ENCODE measurements at places on chromosomes 4 and X.

- no peak for DNase-seq
Measured at GRCh38 chr4:3290476-3290875, 2.3 kb upstream of the RGS12 start.

DNA sequence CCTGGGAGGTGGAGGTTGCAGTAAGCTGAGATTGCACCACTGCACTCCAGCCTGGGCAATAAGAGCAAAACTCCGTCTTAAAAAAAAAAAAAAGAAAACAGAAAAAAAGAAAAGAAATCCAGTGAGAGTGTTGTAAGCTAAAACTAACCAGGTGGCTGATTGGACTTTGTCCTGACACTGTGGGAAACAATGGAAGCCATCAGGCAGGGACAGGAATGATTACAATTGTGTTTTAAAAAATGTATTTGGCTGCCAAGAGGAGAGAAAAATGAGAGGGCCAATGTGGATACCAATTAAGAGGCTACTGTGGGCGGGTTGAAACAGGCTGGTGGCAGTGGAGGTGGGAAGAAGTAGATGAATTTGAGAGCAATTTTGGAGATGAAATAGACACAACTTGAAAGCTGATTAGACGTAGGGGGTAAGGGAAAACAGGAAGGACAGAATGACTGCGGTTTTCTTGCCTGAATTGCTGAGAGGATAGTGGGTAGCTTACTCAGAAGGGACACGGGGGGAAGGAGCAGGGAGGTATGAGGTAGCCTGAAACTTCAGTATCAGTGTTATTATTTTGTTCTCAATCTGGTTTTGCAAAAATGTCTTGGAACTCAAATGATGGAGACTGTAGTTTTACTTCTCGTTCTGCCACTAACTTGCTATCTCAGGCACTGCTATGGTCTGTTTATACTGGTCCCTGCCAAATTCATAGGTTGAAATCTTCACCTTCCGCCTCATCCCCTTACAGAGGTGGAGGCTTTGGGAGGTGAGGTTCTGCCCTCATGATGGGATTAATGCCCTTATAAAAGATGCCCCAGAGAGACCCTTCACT lies 45.6 kb upstream of the CHRNA9 start:
- DNase-seq = no peak

DNA sequence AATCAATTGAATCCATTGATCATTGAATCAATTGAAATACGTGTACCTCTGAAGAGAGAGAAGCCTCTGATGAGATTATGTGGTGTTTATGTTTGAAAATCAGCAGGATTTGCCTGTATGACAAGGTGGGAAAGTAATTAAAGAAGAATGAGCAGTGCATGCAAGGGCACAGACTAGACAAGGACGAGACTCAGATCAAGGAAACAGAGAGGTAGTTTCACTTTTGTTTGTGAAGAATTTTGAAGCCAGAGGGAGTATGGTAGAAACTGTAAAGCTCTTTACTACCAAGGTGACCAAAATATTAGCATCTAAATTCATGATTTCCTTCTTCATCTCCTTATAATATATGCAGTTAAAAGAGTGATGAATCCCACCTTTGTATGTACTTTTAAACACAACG lies 1830.0 kb upstream of the IGFBP7 start:
- no peak for DNase-seq

DNA sequence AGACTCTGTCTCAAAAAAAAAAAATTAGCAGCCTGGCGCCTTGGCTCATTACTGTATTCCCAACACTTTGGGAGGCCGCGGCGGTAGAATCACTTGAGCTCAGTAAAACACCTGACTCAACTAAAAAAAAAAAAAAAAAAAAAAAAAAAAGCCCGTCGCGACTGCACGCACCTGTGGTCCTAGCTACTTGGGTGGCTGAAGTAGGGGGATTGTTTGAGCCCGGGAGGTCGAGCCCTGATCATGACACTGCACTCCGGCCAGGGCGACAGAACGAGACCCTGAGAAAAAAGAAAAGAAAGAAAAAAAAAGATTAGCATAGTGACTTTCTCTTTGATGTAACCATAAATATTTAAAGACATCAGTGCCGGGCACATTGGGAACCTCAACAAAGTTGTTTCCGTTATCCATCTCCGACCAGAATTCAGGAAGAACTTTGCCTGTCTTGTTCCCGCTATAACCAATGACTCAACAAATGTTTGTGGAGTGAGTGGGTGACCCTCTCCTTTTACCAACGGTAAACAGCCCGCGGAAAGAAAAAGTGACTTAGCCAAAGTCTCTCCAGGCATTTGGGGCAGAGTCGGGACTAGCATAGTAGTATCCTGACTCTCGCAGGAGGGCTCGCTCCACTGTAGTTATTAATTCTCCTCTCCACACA lies 553 bp upstream of the MED28 start:
- no peak for DNase-seq

DNA sequence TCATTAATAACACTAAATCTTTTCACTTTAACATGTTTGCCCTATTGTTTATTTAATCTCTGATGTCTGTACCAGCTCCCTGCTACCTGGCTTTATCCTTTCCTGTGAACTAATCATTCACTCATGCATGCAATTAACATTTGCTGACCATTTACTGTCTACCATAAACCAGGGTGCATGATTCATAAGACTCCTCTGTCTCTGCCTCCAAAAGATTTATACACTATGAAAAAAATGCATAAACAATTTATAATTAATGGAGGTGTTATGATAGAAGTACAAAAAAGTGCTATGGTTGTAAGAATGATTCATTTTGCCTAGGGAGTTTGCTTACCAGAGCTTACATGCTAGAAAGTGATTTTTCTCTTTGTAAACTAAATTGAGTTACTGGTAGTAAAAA lies 24.5 kb upstream of the CPEB2 start:
- no peak for DNase-seq

DNA sequence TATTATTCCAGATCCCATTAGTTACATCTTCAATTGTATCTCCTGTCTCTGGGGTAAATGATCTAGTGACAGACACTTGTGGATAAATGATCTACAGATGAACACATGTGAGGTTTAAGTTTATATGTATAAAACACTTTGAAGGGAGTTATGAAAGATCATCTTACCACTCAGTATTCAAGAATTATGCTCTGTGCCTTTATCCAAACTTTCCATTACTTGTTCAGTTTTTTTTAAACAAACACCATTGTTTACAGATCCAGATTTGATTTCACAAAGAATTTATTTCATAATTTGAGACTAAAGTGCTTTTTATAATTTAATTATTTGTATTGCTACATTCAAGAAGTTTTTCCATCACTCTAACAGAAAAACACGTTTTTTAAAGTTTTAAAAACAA lies 142.5 kb downstream of the HHIP start:
- DNase-seq = no peak

GRCh38 chr4:94758700-94759399 lies 1.1 kb downstream of the BMPR1B start:
- no peak for DNase-seq

DNA sequence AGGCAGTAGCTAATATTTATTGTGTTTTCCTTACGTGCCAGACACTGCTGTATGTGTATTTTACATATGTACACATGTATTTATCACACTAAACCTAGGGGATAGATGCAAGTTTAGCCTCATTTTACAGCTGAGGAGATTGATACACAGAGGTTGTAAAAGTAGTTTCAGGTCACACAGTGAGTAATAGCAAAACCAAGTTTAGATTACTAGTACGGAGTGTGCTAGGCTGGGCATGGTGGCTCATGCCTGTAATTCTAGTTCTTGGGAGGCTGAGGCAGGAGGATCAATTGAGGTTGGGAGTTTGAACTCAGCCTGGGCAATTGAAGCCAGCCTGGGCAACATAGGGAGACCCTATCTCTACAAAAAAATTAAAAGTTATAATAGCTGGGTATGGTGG lies 701.1 kb upstream of the ATOH1 start:
- DNase-seq = no peak

- no peak for DNase-seq
Measured at GRCh38 chr4:131638781-131639180, 1510.3 kb upstream of the PCDH10 start.

- no peak for DNase-seq
Measured at GRCh38 chr4:128456171-128456570, 168.6 kb upstream of the PGRMC2 start.

- DNase-seq = no peak
Measured at GRCh38 chr4:147944249-147944648, 212.4 kb downstream of the ARHGAP10 start.

DNA sequence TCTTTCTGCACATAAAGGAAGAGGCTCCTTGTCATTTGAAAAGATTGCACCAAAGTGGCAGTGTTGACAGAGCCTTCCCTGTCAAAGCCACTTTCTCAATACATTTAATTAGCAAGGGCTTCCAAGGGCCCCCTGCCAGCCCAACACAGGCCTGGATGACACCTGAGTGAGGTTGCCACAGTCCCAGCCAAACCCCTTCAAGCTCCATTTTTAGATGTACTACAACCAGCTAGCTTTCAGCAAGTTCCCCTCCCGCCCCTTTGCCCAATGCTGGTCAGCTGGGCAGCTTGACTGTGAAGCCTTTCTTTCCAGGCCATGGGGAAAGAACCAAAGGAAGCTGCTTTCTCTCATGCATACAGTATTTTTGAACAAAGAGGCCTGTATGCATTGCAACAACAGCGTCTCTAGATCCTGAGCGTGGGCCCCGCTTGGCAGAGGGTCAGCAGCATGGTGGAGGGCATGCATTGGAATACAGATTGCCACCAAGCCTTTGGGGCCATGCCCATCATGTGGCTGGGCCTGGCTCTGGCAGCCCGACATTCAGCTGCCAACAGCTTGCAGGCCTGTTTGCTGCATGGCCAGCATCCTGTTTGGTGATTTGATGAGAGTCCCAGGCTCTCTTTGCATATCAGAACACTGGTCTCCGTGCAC lies 261.1 kb upstream of the GATB start:
- no peak for DNase-seq

DNA sequence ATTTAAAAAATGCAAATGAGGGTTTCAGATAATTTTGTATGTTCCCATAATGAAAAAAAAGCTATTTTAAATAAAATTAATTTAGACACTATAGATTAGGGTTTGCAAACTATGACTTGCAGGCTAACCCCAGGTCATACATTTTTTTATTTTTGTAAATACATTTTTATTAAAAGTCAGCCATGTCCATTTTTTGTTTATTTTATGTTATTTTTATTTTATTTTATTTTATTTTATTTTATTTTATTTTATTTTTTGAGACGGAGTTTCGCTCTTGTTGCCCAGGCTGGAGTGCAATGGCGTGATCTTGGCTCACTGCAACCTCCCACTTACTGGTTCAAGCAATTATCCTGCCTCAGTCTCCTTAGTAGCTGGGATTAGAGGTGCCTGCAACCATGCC lies 460.6 kb downstream of the IL15 start:
- no peak for DNase-seq

GRCh38 chr4:57789666-57790065 lies 679.5 kb upstream of the IGFBP7 start:
- DNase-seq = no peak
